ENCODE measurements at places on chromosomes 13 and 19.

GRCh38 chr19:35013041-35013819 is 13.1 kb downstream of the GRAMD1A start:
- ATAC-seq = peak; percentile 76

- no peak for ATAC-seq
Measured at GRCh38 chr13:105365831-105366230, 1169.6 kb downstream of the EFNB2 start.

- ATAC-seq = no peak
Measured at GRCh38 chr13:78105656-78106055, 187.0 kb upstream of the EDNRB start.

GRCh38 chr13:113616991-113617749 is 32.6 kb downstream of the TFDP1 start:
- ATAC-seq = no peak

DNA sequence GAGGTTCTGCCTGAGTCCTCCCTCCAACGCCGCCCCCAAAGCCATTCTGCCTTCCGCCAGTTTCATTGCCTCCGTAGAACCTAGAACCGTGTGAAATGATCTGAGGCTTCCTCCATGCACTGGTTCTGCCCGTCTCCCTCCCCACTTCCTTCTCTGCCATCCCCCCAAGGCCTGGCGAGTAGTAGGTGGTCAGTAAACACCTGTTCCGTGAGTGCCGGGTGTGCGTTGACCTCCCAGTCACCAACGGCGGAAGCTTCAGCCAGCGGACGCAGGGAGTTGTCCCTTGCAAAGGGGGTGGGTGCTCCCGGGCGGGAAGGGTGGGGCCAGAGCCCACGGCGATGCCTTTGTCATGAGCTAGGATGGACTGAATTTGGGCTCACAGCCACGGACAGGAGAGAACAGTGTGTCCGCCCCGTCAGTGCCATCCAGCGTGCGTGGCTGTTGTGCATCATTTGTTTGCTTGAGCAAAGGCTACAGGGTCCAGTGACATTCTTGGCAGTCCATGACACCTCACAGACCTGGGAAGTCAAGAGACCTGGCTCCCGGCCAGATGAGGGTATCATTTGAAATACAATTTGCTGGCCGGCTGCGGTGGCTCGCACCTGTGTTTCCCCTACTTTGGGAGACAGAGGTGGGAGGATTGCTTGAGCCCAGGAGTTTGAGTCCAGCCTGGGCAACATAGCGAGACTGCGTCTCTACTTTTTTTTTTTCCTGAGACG is 43.1 kb downstream of the NFIC start:
- ATAC-seq = no peak

GRCh38 chr19:1455002-1455335 is 5.0 kb downstream of the APC2 start:
- ATAC-seq = peak; percentile 28

DNA sequence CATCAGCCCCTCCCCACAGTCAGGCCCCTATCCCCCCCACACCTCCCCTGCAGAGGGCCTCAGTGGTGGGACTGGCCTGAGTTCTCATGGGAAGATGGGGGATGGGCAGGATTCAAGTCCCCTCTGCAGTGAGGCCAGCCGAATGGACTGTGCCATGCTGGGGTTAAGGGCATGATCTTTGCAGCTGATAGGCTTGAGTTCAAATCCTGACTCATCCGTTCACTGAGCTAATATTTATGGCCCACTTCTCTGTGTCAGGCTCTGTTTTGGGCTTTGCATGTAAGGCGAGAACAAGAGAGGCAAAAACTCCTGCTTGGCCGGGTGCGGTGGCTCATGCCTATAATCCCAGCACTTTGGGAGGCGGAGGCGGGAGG is 20.7 kb downstream of the MARK4 start:
- ATAC-seq = no peak

GRCh38 chr13:20891034-20891433 is 11.5 kb downstream of the XPO4 start:
- ATAC-seq = no peak

DNA sequence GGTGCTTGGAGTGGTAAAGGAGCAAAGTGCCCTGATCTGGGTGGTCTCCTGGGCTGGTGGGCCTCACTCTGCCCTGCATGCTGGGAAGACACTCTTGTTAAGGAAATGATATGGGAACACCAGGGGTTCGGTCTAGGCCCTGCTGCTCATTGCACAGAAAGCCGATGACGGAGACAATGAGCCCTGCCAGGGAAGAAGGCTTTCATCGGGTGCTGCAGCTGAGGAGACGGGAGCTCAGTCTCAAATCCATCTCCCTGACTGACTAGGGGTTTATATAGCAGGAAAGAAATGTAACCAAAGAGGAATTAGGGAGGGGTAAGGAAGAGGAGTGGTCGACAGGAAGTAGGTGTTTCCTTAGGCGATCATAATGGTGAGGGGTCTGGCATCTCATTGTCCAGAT is 253.4 kb downstream of the TEX29 start:
- no peak for ATAC-seq

DNA sequence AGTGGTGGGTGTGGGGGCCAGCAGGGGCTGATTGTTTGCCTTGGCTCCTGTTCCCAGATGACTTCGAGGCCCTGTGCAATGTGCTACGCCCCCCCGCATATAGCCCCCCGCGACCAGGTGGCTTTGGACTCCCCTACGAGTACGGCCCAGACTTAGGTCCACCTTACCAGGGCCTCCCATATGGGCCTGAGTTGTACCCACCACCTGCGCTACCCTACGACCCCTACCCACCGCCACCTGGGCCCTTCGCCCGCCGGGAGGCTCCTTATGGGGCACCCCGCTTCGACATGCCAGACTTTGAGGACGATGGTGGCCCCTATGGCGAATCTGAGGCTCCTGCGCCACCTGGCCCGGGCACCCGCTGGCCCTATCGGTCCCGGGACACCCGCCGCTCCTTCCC is 25.7 kb downstream of the LTBP4 start:
- no peak for ATAC-seq

DNA sequence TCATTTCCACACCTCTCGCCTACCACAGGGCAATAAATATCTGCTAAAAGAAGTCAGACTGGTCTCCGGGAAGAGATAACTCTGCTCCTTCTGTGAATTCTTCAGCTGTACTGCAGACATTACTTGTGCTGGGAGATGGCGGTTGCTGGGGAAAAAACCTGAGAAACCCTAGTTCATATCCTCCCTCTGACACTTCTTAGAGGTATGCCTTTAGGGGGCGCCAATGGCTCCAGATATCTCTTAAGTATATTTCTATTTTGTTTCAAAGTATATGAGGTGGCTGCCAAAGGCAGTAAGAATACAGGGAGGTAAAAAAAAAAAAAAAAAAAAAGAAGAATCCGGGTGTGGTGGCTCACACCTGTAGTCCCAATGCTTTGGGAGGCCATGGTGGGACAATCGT is 175.2 kb downstream of the PAN3 start:
- ATAC-seq = no peak

- peak; percentile 87 for ATAC-seq
Measured at GRCh38 chr19:9309974-9310446, 372 bp upstream of the ZNF699 start.

- no peak for ATAC-seq
Measured at GRCh38 chr13:108733022-108733560, 103.7 kb downstream of the MYO16 start.

- peak; percentile 75 for ATAC-seq
Measured at GRCh38 chr19:17327654-17328516, 6.8 kb downstream of the ANO8 start.

DNA sequence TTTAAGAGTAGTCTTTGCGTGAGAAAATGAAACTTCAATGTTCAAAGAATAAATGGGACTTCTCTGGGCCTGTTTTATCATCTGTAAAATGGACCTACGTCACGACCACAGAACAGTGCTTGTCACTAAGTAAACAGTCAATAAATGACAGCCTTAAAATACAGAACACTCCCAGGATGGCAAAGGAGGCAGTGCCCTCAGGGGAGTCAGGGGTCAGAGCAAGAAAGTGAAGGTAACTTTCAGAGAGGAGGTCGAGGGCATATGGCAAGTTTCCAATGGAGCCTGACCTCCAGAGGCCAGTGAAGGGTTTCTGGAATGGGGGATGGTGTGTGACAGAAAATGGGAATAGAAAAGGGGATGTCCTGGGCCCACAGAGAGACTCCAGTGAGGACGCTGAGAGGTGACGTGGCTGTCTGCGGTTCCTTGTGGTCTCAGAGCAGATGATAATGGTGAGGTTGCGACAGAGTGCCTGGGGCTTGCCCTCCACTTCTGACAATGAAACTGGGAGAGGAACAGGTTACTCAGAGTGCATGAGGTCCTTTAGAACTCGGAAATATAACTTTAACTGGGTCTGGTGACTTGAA is 91.8 kb downstream of the UBL3 start:
- ATAC-seq = peak; percentile 98

- no peak for ATAC-seq
Measured at GRCh38 chr19:47406711-47407416, 12.5 kb downstream of the MEIS3 start.

GRCh38 chr13:113231306-113232207 is 22.1 kb downstream of the CUL4A start:
- ATAC-seq = no peak

DNA sequence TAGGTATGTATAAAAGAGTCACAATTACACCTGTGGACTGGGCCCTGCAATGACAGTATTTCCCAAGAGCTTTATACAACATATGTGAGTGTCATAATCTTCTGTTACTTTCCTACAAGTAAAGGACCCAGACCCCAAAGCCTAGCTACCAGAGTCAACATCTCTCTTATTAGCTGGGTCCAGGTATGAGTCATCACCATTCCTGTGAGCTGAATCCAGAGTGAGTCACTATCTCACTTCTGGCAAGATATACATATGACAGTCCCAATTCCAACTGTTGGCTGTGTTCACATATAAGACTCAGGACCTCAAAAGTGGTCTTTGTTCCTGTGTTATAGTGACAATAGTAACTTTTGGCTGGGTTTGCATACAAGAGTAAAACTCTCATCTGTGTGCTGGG is 46.7 kb downstream of the ZNF729 start:
- no peak for ATAC-seq

GRCh38 chr13:112685896-112686295 is 3.9 kb upstream of the ATP11A start:
- ATAC-seq = no peak

DNA sequence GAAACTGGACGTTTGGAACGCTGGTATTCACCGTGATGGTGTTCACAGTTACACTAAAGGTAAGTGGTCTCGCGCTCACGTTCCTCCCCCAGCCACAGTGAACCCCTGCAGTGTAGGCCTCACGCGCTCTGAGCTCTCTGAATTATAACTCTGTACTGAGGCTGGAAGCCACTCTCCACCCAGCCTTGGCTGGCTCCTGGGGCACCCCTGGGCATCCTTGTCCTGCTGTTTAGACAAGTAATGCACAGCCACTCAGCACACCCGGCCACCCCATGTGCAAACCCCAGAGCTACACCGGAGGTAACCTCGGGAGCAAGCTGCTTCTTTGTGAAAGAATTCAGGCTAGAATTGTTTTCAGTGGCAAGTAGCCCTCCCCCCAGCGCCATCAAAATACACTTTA is 97.3 kb upstream of the MCF2L start:
- no peak for ATAC-seq

DNA sequence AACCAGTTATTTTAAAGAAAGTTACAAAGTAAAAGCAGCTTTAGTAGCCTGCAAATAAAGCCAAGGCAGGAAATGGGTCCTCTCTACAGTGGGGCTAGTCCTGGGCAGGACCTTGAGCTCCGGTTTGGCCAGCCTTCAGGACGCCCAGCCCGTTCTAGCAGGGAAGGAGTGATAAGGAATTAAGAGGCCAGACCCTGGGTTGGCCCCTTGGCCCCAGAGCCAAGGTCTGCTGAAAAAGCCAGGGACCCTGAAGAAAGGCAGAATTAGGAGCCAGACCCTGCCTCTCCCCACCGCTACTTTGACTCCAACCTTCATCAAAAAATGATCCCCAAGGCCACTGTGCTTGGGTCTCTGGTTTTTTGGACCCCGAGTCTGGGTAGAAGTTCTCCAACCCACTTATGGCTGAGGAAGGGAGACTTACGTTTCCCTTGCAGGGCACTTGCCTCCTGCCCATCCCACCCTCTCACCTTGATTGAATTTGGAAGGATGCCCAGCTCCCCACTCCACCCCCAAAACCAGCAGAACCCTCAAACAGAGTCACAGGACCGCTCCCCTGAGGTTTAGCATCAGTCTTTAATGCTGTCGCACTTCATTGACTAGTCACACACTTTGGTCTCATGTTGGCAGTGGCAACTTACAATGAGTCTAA is 3.9 kb downstream of the DNAJB1 start:
- no peak for ATAC-seq

DNA sequence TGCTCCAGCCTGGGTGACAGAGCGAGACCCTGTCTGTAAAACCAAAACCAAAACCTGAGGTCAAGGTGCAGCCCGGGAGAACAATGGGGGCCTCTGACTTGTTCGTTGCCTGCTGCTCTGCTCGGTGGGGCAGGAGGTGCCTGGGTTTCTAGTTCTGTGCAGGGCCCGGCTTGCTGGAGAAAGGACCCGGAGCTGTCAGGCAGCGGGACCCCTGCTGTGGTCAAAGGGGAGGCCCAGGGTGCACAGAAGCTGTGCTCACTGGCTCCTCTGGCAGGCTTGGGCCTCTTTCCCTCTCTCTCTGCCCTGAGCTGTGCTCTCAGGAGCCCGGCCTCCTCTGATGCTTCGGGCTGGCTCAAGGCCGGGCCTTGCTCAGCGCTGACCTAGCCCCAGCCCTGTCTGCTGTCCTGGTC is 3.5 kb downstream of the LRP3 start:
- no peak for ATAC-seq

DNA sequence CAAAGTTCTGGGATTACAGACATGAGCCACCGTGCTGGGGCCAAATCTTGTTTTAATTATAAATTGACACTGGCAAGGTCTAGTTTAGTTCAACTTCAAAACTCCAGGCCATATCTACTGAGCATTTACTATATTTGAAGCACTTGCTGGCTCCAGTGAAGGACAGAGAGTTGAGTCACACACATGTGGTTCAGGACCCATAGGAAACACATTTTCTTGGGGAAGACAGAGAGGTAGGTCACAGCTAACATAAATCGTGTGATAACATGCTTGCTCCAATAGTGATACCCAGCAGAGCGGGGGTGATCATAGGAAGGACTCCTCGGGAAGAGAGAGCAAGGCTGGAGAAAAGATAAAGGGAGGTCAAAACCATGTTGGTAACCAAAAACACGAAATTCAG is 170.6 kb upstream of the TSC22D1 start:
- no peak for ATAC-seq

DNA sequence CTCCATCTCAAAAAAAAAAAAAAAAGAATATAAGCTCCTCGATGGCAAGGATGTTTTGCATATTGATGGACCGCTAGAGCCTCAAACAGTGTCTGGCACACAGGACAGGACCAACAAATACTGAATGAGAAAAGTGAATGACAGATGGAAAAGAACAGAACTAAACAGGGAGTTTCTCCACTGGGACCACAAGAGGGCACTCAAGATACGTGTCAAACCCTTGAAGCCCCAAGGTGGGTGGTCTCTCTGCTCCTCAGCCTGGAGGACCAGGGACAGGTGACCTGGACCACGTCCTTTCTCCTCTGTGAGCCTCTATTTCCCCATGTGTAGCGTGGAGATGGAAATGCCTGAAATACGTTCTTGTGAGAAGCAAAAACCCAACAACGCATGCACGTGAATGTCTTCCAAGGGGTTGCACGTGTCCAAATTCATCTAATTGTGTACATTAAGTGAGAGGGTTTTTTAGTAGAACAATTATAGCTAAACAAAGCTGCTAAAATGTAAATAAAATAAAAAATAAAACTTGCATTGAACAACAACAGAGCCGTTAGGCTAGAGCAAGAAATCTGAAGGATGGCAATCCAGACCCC is 5.7 kb upstream of the CDC42EP5 start:
- no peak for ATAC-seq

GRCh38 chr19:29031216-29031615 is 181.7 kb downstream of the UQCRFS1 start:
- no peak for ATAC-seq

- no peak for ATAC-seq
Measured at GRCh38 chr19:3977242-3978143, 6.6 kb upstream of the DAPK3 start.

All from stimulated activated memory B cell treated with anti-CD40 and anti-IgM and Interleukin-4, amounts not matched to agents 10 μg/mL and 1 μg/mL and 100 μg/mL, for 72 hours (primary cell).